EH (cell line): ENCODE measurements at places on chromosomes 7 and 10.

- DNase-seq = peak; percentile 57
These were observed 78.9 kb downstream of the CHRM2 start for GRCh38 chr7:136947347-136947746.

DNA sequence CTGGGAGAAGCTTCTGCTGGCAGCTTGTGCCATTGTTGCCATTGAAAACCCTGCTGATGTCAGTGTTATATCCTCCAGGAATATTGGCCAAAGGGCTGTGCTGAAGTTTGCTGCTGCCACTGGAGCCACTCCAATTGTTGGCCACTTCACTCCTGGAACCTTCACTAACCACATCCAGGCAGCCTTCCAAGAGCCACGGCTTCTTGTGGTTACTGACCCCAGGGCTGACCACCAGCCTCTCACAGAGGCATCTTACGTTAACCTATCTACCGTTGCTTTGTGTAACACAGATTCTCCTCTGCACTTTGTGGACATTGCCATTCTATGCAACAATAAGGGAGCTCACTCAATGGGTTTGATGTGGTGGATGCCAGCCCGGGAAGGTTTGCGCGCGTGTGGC, 220.7 kb downstream of the ADK start:
- DNase-seq = peak; percentile 52

DNA sequence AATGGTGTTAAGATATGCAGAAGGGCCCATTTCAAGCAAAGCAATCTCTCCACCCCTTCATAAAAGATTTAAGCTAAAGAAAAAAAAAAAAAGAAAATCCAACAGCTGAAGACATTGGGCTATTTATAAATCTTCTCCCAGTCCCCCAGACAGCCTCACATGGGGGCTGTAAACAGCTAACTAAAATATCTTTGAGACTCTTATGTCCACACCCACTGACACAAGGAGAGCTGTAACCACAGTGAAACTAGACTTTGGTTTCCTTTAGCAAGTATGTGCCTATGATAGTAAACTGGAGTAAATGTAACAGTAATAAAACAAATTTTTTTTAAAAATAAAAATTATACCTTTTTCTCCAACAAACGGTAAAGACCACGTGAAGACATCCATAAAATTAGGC, 28.6 kb downstream of the PPP3CB start:
- no peak for DNase-seq

GRCh38 chr10:79507440-79508167, 4.7 kb upstream of the EIF5AL1 start:
- DNase-seq = no peak

- no peak for DNase-seq
These were observed 251.3 kb downstream of the VTI1A start for GRCh38 chr10:112698133-112698817.

GRCh38 chr10:43044448-43044921, 32.4 kb upstream of the RET start:
- no peak for DNase-seq

GRCh38 chr10:69318867-69319727, 40.8 kb downstream of the HK1 start:
- peak; percentile 82 for DNase-seq

- DNase-seq = peak; percentile 31
These were observed at the start of gene RBM20 for GRCh38 chr10:110643653-110644597. Gene RBM20 (plus strand): TSS chr10:110644336. CDS start chr10:110644455, 119 bp downstream.

DNA sequence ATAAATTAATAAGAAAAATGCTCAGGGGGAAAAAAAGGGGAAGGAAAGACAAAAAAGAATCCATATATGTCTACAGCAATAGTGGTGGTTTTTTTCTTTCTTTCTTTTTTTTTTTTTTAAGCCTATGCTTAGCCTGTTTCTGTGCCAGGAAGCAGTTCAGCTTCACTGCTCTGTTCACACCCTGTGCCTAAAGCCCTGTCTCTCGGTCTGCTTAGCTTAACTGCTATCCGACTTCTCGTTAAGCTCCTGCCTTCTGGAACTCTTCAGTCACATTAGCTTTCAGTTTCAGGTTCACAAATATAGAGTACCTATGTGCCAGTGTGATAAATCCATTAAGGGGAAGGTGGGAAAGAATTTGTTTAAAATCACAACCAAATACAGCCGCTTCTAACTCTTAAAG, 26.5 kb upstream of the NRG3 start:
- no peak for DNase-seq

GRCh38 chr10:119691726-119692125, 34.1 kb upstream of the INPP5F start:
- no peak for DNase-seq

- no peak for DNase-seq
These were observed 367.3 kb downstream of the CXCL12 start for GRCh38 chr10:44017483-44018145.

DNA sequence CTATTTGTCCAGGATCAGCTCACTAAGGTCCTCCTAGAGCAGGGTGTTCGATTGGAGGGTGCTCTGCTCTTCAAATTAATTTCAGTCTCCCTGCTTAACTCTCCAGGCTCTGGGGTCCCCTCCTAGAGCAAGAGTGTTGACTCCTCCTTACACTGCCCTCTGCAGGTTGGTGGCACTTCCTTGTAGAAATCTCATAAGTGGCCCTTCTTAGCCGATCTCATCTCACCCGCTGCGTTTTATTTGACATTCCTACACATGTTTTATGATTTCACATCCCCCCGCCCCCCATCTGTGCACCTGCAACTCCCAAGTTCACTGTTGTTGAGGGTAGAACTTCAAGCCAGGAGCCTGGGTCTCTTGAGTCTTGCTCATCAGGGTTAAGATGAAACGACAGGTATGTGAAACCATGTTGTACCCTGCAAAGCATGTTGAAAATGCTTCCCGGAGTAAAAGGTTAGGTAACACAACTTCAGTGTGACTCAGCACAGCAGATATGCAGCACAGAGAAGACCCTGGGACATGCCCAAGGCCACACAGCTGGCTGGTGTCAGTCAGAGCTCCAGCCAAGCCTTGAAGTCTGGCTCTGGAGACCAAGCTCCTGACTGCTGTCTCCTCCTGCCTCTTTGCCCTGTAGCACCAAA, 171.2 kb downstream of the PRKAG2 start:
- peak; percentile 62 for DNase-seq

DNA sequence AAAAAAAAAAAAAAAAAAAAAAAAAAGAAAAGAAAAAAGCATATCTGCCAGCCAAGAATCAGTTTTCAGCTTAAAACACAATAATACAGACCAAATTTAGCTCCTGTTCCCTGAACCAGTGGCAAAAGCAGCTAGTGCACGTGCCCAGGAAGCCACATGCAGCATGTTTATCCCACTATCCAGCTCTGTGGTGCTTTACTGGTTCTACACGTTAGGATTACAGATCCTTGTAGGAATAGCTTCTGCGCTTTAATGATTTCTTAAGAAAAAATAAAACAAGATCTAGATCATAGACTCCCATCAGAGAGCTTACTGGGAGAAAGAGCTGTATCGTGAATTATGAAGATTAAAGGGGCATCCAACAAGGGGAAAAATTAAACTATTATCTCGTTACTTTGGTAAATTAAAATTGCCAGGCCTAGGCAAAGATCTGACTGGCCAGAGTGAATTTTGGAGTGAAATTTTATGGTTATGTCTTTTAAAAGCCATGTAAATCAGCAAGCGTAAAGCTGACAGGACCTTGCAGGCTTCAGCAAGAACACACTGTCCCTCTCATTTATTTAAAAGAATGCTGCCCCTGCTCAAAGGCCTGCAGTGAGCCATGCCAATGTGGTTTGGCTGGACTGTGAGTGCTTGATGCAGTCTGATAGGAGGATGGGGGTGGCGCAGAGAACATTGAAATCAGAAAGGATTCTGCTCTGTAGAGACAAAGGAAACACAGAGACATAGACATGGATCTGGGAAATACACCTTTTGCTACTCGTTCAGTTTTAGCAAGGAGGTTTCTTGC, 177.3 kb upstream of the PHYHIPL start:
- DNase-seq = no peak

GRCh38 chr10:108783897-108784296, 1139.4 kb downstream of the XPNPEP1 start:
- peak; percentile 55 for DNase-seq

- peak; percentile 35 for DNase-seq
These were observed 66.1 kb upstream of the PDZD8 start for GRCh38 chr10:117441361-117441760.

DNA sequence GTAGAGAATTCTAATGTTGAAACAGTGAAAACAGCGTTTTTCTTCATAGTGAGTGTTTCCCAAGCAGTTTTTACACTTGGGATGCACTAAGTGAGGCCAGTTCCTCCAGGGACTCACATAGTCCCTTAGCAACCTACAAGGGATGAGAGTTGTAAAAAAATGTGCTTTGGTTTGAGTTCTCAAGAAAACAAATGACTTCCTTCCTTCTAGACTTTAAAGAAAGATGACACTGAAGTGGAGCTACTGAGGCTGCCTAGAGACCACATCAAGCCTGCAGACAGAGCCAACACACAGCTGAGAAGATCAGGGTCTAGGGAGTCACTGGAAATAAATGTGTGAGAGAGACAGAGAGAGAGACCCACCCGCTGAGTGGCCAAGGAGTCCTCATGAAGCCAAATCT, 264.4 kb downstream of the TNS3 start:
- DNase-seq = no peak

DNA sequence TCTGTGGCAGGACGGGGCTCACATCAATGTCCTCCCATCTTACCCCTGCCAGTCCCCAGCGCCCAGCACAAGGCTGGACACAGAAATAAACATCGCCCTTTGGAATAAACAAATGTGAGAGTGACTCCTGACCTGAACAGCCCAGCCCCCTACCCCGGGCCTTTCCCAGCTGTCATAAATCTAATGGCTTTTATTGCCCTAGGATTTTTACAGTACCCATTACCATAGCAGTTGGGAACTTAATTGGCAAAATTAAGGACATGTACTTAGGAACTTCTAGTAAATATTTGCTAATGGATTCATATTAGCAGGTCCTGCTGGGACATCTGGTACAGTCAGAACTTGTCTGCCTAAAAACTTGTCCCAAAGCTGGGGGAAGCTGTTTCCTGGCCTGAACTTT, 76.6 kb downstream of the GLRX3 start:
- no peak for DNase-seq

DNA sequence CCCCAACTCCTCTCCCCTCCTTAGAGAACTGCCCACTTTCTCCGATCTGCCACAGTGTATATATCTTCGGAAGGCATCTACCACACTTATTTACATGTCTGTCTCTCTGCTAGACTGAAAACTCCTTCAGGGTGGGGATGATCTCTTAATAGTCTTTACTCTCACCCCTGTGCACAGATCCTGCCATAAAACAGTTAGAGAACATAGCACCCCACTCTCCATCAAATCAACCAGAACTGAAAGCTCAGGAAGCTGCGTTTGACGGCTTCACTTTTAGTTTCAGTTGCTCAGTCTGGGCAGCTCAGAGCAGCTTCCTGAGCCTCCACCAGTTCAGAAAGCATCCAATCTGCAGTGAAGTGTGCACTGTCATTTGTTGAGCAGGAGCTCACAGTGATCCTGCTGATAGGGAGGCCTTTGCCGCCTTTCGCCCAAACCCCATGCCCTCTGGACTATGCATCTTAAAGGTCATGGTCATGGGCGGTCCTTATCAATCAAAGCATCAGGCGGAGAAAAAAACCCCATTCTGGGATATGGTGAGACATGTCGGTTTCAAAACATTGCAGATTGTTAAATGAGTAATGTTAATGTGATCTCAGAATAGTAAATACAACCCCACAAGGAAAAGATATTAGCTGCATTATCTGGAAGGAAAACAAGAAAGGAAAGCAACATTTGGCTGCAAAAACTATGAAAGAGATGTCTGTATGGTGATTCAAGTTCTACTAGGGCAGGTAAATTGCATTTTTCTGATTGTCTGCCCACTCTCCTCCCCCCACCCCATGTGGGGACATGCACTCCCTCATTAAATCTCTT, 167.1 kb upstream of the ADO start:
- DNase-seq = peak; percentile 67

GRCh38 chr10:4028854-4029583, 244.0 kb upstream of the KLF6 start:
- DNase-seq = no peak

GRCh38 chr7:30434140-30434799, 44.3 kb downstream of the NOD1 start:
- no peak for DNase-seq

DNA sequence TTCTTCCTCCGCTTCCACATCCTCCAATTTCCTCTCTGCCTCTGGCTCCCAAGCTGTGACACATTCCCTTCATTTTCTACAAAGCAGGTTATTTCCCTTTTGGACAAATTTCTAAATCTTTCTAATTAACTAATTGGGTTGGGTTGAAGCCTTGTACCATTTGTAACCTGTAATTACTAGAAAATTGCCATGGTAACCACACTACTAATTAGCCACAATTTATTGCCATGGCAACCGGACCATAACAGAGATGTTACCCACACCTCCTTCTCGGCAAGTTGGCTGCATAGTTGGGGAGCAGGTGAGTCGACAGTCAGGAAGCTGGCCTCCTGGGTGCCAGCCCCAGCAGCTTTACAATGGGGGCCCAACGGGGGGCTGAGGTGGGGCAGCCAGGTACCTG, 61.6 kb downstream of the GOLGA7B start:
- DNase-seq = no peak

GRCh38 chr10:30417301-30417700, 16.7 kb upstream of the MAP3K8 start:
- no peak for DNase-seq

DNA sequence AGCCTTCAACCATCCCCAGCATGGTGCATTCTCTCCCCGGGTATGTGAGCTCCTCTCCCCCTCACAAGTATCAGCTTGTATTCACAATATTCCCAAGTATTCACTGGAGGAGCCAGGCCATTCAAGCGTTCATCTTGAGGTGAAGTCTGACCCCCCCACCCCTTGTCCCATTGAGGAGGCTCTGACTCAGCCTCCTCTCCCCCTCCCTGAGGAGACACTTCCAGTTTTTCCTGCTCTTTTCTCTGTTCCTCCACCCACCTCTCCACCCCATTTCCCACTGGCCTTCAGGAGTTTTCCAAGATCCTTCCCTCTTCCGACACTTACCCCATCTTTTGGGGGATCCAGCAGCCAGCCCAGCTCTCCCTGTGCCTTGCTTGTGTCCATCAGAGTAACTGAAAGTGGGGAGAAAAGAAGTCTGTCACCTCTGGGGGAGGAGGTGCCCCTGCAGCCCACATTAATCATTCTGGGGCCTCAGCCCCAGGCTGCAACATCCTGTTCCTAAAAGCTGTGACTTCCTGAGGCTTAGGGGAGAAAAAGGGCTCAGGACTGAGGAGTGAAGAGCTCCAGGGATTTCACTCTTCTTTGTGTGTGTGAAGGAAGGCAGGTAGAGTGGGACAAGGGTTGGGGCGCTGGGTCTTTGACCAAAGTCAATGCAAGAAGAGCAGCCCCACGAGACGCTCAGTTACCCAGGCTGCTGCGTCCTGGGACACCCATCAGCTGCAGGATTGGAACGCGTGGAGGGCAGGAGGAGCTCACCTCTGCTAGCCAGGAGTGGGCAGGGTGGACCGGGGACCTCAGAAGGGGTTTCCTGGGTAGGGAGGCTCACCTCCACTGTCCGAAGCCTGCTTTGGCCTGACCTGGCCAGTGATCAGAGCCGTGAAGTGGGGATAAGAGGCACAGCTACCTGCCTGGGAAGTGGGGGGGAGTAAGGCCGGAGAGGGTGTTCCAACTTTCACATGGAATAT, 1.1 kb downstream of the EPHA1 start:
- no peak for DNase-seq
